Right ventricle myocardium superior (tissue), 1 donor: ENCODE measurements at places on chromosomes 12 and 14. TPM values are rescaled to one million over a fixed set of nuclear protein-coding genes. Genes with fewer than 3 reads are reported as not detected.

JPH4 gene
- 0.13 TPM for total RNA-seq

SIX6 gene
- total RNA-seq: not detected

SCARB1 gene
- 12.7 TPM for total RNA-seq

TSHR gene
- total RNA-seq: not detected

CLEC6A gene
- not detected for total RNA-seq

- DNase-seq: peak; percentile 73
These were observed 8.1 kb downstream of the PNP start for GRCh38 chr14:20477211-20477876.

DNA sequence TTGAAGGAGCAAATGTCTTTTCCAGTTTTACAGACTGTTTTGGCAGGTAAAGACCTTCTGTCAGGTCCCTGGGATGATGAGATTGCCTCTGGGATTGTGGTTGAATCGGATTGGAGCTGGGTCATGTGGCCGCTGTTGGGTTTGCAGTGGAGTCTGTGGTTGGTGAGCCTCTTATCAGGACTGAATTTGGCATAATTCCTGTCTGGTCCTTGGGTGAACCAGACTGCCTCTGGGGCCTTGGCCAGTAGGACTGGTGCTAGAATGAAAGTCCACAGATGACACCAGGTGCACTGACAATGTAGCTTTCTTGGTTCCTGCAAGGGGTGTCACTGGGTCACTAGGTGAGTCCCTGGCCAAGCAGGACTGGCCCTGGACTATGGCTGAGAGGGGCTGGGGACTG lies 155.3 kb downstream of the TPH2 start:
- DNase-seq: no peak

GRCh38 chr12:116734156-116734768 lies 3.6 kb downstream of the SPRING1 start:
- no peak for DNase-seq

DNA sequence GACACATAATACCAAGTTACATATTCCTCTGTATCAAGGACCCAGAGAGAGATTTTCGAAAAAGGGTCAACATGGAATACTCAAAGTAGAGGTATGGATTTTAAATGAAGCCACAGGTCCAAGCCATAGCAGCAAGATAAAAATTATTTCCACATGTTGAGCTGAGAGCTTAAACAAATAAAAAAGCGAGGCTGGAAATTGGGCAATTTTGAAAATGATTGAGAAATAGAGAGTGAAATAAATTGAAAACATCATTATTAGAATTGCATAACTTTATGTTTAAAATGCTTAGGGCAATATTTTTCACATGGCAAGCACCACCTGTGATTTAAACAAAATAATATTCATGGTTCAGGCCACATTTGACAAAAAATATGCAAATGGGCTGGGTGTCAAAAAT lies 1251.0 kb upstream of the USP15 start:
- DNase-seq: no peak

DNA sequence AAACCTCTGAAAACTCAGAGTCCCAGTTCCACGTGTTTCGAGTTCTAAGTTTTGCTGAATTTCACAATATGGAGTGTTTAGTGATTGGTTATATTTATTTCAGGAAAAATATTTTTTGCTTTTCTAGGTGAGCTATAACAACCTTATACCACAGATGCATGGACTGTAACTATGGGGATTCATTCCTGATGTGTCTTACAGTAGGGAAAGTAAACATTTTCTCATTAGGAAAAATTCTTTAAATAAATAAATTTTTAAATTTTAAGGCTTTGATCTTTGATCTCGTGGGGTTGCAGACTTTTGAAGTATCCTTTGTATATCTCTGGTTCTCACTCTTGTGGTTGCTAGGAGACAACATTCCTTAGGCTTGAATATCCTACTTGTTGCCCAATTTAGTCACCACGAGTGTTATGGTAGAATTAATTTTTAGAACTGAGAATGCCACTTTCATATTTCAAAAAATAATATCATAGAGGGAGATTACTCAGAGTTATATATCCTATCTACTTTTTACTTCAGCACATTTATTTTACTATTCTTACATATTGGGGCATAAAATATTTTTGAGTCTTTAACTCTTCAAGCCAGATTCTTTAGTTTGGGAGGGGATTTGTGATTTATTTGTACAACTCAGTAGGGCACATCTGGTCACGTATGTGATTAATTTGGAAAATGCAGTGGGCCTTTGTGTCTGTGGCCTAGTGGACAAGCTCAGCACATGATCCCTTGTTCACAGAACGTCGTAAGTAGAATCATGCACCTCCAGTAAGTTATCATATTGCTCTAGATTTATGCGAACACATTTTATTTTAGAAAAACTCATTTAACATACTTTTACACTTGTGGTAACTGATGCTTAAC lies 224.0 kb downstream of the TTC6 start:
- DNase-seq: no peak

GRCh38 chr12:98894412-98895085 lies 249.5 kb downstream of the APAF1 start:
- no peak for DNase-seq

- peak; percentile 40 for DNase-seq
These were observed at the start of gene CNTN1 for GRCh38 chr12:40691913-40692764. CNTN1 (plus strand) TSS chr12:40692439.

- DNase-seq: no peak
These were observed 286.9 kb upstream of the PRKD1 start for GRCh38 chr14:30214461-30215090.
